Erythroblast (primary cell): ENCODE measurements at places on chromosomes 11 and 22.

GRCh38 chr11:64210301-64211020 lies 3.9 kb downstream of the FERMT3 start:
- no peak for DNase-seq

- DNase-seq = no peak
These were observed 11.2 kb upstream of the RAB3IL1 start for GRCh38 chr11:61928606-61929005.

DNA sequence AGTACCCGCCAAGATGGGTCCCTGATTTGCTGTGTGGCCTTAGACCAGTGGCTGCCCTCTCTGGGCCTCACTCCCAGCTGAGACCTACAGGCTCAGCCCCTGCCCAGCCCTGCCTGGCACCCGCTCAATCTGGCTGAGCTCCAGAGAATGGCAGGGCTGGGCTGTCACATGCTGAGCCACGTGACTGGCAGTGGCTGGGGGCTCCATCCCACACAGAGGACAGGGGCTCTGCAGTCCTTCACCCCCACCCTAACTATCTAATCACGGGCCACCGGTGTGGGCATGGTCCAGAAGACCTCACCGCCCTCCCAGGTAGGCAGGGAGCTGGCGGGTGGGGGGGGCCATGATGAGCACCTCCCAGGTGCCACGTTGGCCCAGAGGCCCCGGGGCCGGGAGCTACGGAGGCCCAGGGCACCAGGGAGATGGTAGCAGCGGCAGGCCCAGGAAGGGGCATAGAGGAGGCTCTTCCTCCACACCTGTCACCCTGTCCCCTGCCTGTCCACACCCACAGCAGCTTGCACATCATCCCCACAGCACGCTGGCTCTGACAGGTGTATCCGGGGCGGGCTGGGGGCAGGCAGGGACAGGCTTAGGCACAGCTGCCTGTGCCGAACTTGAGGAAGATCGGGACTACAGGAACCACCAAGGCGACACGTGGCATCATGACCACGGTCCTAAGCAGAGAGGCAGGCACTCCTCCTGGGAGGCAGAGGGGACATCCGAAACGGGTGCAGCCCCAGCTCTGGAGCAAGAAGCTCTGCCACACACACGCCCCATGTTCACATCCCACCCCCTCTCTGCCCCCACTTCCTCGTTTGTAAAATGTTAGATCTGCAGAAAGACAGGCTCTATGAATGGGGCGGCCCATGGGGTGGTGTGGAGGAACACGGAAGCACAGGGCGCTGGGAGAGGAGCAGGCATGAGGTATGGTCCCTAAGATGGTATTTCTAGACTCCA lies 1.5 kb upstream of the ALDH3B1 start:
- DNase-seq = peak; percentile 69

GRCh38 chr11:57586711-57587245 lies 10.7 kb upstream of the SERPING1 start:
- no peak for DNase-seq

DNA sequence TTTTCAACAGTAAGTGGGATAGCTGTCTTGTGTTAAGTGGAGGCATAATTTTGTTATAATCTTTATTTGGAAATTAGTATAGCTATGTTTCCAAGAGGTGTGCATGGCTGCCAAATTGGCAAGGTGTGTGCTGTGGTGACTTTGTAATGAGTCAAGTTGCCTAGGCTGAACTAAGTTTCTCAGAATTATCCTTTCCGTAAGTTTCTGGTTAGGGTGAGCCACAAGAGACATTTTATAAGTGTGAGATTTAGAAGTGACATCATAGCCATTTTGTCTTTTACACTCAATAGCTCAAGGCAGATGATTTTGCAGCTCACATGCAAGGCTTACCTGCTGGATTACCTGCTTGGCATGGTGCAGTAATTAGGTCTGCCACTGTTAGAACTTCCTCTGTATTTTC lies 90.3 kb downstream of the C11orf87 start:
- no peak for DNase-seq

DNA sequence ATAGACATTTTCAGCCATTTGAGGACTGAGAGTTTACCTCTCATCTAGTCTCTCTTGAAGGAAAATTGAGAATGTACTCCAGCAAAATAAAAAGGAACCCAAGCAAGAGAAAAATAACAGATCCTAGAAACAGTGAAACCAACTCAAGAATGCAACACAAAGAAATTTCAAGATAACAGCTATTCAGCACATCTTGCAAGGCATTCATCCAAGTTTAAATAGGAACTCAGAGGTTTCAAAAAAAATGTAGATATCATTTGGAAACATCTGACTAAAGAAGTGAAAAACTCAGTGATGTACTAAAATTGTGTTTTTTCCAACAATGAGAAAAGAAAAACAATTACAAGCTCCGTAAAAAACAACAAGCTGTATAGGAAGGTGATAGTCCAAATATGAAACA lies 76.4 kb downstream of the TMEM135 start:
- no peak for DNase-seq

DNA sequence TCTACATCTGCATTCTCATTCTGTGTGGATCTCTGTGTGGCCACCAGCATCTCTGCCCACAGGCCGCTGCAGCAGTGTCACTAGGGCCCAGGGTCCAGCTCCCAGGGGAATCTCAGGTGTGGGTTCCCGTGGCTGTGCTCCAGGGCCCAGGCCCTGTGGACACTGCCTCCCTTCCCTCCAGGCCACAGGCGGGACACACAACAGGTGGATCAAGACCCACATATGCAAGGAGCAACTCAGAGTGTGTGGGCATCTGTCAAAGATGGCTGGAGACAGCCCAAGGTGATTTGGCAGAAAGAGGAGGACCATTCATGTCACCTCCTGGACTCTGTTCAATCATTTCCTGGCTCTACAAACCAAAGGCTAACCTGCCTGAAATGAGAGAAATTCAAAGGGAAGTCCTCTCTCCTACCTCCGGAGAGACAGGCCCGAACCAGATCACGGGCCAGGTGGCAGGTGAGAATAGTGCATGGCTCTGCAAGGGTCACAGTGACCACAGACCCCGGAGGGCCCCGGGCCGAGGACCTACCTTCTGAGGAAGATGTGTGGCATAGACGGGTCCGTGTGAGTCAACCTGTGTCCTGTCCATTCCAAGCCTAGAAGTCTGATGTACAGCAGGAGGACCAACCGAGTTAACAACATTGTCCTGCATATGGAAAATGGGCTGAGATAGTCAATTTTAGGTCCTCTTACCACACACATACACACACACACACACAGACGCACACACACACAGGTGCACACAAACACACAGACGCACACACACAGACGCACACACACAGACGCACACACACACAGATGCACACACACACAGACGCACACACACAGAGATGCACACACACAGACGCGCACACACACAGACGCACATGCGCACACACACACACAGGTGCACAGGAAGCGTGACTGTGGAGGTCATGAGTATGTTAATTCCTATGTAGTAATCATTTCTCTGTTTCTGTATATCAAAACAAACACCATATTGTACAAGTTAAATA lies 1068.5 kb downstream of the BRD1 start:
- DNase-seq = no peak

- no peak for DNase-seq
These were observed 83.5 kb downstream of the C22orf31 start for GRCh38 chr22:28978158-28978557.

DNA sequence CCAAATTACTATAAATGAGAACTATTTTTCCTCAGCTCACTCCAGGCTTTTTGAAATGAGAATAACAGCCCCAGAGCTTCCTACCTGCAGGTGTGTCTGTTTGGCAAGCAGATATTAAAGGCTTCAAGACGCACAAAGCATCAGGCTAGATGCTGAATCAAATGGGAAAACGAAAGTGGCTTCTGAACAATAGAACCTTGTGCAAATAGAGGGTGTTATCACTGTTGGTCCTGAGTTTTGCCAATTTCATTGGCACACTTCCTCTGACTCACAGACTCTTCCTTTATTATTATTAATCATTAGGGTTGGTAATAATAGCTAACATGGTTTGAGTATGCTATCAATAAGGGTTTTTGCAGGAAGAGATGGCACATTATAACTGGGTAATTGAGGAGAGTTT lies 13.4 kb downstream of the SYT13 start:
- no peak for DNase-seq

- DNase-seq = no peak
These were observed 632.9 kb downstream of the LRRC4C start for GRCh38 chr11:40826601-40827000.

DNA sequence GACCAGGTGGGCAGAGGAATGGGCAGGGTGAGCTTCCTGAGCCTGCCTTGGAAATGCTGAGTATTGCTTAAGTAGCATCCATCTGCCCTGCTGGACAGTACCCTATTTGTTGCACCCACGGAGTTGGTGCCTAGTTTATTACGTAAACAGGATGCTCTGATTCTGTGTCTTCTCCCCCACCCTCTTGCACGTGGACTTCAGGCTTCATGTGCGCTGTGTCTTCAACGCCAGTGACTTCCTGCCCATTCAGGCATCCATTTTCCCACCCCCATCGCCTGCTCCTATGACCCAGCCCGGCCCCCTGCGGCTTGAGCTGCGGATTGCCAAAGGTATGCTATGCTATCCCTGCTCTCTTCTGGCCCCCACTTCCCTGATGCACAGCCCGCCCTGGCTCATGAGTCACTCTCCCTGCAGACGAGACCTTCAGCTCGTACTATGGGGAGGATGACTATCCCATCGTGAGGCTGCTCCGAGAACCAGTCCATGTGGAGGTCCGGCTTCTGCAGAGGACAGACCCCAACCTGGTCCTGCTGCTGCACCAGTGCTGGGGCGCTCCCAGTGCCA lies 5.7 kb downstream of the ZP1 start:
- DNase-seq = no peak

GRCh38 chr22:45298934-45299505 lies 10.7 kb upstream of the FAM118A start:
- DNase-seq = no peak

DNA sequence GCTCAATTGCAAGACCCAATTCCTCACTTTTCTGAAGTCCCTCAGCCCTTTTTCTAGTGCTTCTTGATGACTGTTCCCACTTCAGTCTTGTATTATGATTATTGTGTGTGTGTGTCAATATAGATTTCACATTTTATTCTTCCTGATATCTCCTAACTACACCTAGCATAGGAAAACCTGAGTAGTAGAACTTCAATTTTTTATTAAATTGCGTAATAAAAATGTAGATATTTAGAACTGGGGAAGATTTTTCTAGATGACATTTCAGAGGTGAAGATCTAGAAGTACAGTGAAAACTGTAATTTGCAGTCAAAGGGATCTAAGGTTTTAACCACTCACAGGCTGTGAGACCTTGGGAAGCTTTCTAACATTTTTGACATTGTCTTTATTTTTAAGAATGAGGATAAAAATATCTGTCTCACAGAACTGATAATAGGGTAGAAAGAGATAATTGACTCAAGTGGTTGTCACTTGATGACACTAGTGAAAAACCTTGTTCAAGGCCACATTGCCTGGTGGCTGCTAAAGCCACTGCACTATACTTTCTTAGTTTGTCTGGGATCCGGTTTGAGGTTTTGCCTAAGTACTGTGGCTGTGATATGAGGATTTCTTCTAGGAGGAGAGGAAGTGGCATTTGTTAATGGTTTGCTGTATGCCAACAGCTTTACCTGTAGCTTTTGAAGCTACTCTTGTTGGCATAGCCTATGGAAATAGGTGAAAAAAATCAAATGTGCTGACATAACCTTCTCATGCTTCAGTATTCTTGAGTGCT lies 32.2 kb upstream of the SESN3 start:
- no peak for DNase-seq

DNA sequence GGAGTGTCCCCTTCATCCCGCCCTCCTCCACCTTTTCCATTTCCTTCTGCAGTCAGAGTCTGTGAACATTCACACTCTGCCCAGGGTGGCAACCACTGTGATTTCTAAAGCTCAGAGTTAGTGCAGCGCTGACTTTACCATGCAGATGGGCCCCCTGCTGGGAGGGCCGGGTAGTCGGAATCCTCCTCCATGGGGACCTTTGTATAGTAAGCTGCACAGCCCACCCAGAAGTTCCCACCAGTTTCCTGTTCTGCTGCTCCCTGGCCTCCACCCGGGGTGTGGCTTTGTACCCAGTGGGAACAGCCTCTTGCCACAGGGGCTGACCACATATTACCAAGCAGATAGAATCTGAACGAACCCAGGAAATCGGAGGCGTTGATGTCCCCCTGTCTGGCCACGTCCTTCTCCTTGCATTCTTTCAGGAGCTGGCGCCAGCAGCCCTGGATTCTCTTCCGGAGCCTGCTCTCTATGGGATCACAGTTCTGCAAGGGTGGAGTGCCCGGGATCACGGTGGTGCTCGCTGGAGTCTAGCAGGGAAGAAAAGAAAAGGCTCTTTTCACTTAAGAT lies 125.3 kb downstream of the MPPED1 start:
- no peak for DNase-seq

- no peak for DNase-seq
These were observed 243.2 kb upstream of the ZC3H12C start for GRCh38 chr11:109849946-109850345.

DNA sequence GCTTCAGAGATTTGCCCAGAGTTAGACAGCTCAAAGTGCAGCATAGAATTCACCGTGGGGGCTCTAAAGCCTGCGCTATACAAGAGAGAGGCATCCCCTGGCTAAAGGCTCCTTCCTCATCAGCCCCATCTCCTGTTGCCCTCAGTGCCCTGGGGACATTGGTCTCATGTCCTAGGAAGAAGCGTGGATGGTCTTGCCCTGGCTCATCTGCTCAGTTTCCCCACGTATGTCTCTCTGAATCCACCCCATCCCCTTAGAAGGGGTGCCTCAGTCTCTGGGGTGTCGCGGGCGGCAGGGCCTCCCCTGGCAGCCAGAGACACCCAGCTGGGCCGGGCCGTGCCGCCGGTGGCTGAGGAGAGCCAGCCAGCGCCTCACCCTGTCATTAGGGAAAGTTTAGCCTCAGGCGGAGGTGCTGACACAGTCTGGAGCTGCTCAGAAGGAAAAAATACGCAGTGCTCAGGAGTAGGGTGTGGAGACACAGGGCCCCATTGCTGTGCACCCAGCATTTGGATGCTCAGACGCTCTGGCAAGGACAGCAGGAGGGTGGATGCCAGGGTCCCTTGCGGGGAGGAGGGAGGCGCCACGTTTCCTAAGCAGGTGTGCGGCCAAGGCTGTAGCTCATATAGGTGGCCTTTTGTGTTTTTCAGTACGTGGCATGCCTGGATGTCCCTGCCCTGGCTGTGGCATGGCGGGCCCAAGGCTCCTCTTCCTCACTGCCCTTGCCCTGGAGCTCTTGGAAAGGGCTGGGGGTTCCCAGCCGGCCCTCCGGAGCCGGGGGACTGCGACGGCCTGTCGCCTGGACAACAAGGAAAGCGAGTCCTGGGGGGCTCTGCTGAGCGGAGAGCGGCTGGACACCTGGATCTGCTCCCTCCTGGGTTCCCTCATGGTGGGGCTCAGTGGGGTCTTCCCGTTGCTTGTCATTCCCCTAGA lies 1.3 kb downstream of the SLC39A13 start:
- DNase-seq = no peak

- peak; percentile 10 for DNase-seq
These were observed 34.0 kb downstream of the SIK3 start for GRCh38 chr11:117064275-117064674.
